ENCODE measurements at places on chromosomes 6 and 20.

GRCh38 chr6:11852061-11852651 lies 73.6 kb upstream of the ADTRP start:
- peak; percentile 54 for DNase-seq

DNA sequence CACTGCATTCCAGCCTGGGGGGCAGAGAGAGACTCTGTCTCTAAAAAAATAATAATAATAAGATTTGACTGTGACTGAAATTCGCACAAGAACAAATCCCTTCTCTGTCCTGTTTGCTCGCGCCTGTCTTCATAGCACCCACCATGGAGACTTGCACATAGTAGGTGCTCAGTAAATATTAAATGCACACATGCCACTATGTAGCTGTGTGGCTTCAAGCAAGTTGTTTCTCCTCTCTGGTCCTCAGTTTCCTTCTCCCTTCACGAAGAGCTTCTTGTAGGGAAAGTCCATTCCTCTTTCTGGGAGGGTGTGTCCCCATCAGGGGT lies 15.4 kb upstream of the PTGIS start:
- no peak for DNase-seq

- no peak for DNase-seq
These were observed 1018.6 kb upstream of the EYS start for GRCh38 chr6:66725670-66726069.

DNA sequence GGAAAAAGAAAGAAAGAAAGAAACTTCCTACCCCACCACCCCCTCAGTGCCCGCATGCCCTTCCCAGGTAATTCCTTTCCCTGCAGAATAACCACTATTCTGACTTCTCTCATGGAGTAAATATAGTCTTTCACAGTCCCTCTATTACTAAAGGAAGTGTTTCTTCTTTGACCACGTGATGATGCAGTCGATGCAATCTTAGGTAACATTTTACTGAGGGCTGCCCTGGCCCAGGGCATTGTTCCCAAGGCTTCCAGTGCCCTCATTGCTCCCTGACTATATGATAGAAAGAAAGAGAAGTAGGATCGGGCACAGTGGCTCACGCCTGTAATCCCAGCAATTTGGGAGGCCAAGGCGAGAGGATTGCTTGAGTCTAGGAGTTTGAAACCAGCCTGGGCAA lies 29.1 kb downstream of the ARHGAP40 start:
- DNase-seq, result no peak

GRCh38 chr6:41734666-41735426 lies 562 bp downstream of the TFEB start:
- DNase-seq, result peak; percentile 73

- peak; percentile 35 for DNase-seq
These were observed 1.8 kb downstream of the PKIG start for GRCh38 chr20:44584162-44584561.

- no peak for DNase-seq
These were observed 21.8 kb downstream of the ADNP start for GRCh38 chr20:50909413-50909812.

DNA sequence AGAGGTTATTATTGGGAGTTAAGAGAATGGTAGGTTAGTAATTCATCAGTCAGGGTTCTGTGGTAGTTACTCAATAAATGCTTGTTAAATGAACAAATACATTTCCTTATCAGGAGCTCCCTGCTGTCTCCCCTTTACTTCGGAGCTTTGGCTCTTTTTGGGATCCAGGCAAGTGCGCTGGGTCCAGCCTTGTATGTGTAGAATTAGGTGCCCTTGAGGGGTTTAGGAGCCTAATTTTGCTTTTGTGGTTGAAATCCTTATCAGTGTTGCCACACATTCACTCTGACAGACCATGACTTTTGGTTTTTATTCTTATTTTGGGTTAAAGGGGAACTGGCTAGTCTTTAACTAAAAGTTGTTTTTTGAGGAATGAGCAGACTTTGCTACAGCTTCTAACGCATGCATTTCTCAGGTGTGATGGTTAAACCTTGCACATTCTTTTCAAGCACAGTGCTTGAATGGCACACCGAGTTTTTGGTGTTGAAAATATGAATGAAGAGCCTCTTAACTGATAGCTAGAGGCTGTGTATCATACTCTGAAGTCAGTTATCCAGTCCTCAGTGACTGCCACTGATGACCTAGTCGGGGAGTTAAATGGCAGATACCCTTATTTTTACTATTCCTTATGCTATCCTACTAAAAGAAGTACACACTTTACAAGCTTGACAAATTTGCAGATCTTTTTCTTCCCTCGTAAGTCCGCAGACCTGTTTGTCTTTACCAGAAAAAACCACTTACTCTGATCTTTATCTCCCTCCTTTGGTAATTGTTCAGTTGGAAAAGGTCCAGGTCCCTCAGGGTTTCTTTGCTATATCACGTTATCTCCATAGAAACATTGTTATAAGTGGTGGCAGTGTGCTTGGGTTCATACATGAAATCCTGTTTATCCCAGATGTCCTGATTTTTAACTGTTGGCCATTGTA lies 50.7 kb upstream of the PLCG1 start:
- DNase-seq, result no peak

GRCh38 chr6:22401206-22401605 lies 104.4 kb upstream of the PRL start:
- DNase-seq, result no peak

- no peak for DNase-seq
These were observed 23.9 kb downstream of the RNF217 start for GRCh38 chr6:124986164-124986563.

GRCh38 chr6:134379076-134379475 lies 61.2 kb upstream of the SGK1 start:
- peak; percentile 77 for DNase-seq

- no peak for DNase-seq
These were observed 1.2 kb downstream of the NOX3 start for GRCh38 chr6:155454471-155454870.

- DNase-seq, result no peak
These were observed 19.8 kb upstream of the GJA10 start for GRCh38 chr6:89874438-89874837.

- no peak for DNase-seq
These were observed 188.7 kb downstream of the CDC5L start for GRCh38 chr6:44576132-44576631.

GRCh38 chr6:118586746-118587485 lies 38.8 kb downstream of the PLN start:
- DNase-seq, result no peak

GRCh38 chr20:18654448-18654773 lies 66.6 kb downstream of the DTD1 start:
- no peak for DNase-seq

GRCh38 chr6:143328876-143329275 lies 121.6 kb downstream of the ADAT2 start:
- no peak for DNase-seq

DNA sequence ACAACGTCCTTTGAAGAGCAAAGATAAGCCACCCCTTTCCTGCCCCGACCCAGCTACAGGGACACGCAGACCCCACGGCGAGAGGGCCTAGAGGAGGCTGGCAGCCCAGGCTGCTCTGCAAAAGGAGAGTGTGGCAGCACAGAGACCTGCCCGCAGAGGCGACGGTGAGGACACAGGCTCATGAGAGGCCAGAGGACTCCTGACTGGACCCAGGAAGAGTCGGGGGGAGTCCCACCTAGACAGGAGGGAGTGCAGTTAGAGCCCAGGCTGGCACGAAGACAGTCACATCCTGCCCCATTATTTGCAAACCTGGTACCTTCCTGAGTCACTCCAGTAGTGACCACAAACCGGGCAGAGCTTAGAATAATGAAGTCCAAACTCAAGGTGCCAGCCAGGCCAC lies 227.7 kb upstream of the CDH4 start:
- no peak for DNase-seq

DNA sequence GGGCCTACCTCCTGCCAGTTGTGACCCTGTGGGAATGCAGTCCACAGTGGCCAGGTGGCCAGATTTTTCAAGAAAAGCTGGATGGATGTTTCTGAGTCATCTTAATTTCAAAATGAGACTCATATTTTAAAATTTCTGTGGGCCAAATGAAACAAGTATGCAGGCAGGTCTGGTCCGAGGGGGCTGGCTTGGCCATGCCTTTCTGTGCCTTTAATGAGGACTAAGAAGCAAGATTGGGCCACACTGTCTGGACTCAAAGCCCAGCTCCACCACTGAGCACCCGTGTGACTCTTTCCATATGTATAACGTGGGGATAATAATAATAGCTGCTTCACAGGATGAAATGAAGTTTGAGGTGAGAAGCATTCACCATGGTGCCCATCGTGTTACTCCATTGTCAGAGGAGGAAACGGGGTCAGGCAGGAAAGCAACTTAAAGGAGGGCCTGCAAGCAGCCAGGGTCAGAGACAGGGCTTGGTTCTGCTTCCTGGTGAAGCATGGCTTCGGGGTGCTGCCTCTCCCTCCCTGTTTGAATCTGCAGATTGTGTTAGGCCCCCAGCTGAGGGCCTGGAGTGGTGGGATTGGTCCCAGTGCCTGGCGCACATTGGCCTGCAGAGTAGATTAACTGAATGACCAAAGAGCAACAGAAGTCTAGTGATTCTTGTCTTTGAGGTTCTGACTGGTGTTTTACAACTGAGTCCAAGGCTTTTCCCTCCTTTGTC lies 3.8 kb downstream of the SOX12 start:
- no peak for DNase-seq

- DNase-seq, result no peak
These were observed 110.2 kb downstream of the ESR1 start for GRCh38 chr6:151917531-151918329.

- DNase-seq, result no peak
These were observed 55.4 kb downstream of the GRM4 start for GRCh38 chr6:34090529-34090928.

DNA sequence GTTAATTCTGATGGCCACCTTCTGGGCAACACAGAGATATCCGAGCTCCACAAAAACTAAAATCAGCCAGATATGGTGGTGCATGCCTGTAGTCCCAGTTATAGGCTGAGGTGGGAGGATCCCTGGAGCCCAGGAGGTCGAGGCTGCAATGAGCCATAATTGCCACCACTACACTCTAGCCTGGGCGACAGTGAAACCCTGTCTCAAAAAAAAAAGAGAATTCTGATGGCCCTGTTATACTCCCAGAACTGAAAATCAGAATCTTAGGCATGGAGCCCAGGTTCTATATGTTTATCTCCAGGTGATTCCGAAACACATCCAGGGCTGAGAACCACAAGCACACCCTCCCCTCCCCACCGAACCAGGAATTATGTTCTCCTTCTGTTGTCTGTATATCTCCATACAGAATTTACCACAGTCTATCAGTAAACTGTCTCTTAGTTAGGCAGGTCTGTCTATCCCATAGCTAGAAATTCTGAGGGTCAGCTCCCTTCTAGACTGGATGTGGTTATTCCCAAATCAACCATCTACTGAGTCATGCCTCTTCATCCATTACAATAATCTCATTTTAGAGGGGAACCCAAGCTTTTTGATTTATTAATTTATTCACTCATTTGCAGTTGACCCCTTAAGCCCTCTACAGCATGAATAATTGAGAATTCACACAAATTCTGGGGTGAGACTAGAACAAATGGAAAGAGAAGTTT lies 24.8 kb upstream of the CCND3 start:
- no peak for DNase-seq

- no peak for DNase-seq
These were observed 16.7 kb upstream of the SGK2 start for GRCh38 chr20:43542161-43542560.

DNA sequence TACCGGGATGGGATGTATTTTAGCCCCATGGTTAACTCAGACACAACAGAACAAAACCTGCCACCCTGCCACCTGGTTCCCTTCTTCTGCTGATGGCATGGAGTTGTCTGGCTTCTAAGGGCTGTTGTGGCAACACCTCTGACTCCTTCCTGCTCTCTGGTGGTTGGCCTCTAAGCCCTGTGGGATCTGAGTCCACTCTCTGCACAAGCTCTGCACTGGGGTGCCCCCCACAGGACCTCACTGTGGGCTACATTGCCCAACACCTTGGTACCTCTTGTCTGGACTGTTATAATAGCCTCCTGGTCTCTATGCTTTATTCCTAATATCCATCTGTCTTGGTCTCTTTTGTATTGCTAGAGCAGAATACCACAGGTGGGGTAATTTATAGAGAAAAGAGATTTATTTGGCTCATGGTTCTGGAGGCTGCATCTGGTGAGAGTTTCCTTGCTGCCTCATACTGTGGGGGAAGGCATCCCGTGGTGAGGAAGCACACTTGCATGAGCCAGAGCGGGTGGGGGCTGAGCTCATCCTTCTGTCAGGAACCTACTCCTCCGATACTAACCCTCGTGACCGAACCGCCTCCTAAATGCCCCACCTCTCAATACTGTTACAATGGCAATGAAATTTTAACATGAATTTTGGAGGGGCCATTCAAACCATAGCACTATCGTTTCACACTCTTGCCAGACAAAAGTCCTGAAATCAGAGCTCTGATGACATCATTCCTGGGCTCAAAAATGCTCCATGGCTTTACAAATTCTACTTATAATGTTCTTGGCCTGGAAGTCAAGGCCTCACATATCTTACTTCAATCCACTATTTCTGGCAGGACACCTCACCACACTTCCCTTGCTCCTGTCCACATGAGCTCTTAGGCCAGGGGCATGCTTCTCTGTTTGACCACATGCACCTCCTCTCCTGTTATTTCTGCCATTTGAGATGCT lies 127.2 kb downstream of the PAX1 start:
- DNase-seq, result no peak

All from suppressor macrophage treated with lipopolysaccharide for 4 hours (primary cell).